ENCODE measurements at places on chromosomes 3 and 15.

DNA sequence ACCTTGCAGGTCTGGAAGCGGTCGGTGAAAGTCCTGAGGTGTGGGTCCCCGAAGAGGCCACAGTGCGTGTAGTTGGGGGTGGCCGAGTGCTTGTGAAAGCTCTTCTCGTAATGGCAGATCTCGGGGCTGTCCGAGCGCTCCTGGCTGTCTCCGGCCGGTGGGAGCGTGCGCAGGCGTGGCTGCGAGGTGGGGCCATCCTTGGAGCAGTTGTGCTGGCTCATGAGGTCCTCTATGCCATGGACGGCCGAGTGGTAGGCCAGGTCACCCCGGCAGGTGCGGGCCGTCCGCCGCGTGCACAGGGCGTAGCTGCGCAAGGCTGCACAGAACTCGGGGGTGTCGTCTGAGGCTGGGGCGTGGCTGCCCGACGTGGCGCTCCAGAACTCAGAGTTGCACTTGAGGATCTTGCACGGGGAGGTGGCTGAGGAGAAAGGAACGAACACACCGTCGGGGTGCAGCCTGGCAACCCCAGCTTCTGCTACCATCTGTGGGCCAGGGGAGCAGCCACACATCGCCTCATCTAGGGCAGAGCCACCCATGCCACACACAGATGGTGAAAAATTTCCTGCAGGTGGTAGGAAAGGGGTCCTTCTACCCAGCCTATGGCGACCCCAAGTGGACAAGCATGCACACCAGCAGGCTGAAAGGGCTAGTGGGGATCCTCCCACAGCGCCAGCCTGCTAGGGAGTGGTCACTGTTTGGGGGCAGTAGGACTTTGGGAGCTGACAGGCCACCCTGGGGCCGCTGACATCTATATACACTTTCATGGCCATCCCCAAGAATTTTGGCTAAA is 36.7 kb downstream of the RGMA start:
- DNase-seq: no peak

DNA sequence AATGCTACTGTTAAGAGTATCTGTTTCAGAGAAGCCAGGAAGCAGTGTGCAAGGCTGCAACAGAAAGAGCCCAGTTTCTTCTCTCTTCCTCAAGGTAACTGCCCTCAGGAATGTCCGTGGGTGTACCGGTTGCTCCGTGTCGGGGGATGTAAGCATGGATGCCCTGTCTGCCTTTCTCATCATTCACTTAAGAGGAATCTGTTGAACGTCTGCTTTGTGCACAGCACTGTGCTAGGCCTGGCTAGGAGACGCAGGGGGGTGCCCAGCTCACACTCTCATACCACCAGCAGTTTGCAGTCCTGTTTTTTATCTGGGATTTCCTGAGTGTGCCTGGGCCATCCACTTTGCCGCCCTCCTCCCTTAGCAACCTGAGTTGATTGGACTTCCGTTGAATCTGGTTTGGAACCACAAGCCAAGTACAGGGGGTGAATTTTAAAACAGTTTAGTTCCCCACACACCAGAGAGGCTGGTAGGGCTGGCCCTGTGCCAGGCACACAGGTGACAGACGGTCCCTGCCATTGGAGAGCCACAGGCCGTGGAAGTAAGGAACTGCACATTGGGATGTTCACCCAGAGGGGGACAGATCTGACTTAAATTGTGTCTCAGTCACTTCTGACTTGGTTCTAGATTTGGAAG is 11.2 kb downstream of the BOC start:
- no peak for DNase-seq

DNA sequence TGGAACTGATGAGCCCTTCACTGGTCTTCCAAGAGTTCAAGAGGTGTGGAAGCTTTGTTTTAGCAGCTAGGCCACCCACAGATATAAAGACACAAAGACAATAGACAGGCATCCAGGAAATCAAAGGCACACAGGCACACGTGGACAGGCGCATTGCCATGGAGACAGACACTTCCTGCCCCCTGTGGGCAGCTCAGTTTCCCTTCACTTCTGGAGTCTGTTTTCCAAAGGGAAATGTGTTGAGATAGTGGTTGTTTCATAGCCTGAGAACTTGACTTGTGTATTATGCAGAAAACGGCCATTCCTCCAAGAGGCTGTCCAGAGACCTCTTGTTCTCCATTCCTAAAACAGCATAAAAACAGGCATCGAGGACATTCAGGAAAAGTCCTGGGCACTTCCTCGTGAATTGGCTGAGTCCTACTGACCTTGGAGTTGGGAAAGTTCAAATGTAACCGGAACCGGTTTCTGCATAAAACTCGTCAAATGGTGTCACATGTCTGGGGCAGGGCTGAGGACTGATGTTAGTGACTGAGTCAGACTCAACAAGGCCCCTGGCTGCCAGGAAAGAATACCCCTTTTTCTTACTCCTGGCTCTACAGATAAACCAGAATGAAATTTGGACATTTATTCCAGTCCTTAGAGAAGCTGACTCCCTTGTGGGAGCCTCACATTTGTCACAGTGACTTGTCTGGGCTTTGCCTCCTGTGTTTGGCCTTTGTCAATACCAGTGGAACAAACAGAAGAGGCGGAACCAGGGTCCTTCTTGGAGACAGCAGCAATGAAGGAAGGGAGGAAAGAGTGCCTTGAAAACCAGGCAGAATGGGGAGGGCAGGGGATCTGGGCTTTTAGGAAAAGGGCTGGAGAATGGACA is 1.3 kb downstream of the ALPK3 start:
- no peak for DNase-seq

DNA sequence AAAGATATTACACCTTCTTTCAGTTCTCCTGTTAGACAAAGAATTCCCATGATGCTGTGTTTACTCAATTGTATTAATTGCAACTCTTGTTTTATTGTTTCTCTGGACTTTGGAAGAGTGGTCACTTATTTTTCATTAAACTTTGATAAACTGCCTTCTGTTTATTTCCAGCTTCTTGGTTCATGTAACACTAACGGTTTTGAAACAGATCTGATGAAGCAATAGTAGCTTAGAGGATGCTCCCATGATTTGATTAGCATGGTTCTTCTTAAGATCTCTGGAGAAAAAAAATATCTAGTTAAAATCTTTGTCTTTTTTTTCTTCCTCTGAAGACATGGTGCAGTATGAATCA is 90.1 kb downstream of the FNDC3B start:
- DNase-seq: no peak

- no peak for DNase-seq
Measured at GRCh38 chr3:142648950-142649349, 52.8 kb downstream of the PLS1 start.

GRCh38 chr15:95363646-95364045 is 966.9 kb upstream of the NR2F2 start:
- DNase-seq: no peak

DNA sequence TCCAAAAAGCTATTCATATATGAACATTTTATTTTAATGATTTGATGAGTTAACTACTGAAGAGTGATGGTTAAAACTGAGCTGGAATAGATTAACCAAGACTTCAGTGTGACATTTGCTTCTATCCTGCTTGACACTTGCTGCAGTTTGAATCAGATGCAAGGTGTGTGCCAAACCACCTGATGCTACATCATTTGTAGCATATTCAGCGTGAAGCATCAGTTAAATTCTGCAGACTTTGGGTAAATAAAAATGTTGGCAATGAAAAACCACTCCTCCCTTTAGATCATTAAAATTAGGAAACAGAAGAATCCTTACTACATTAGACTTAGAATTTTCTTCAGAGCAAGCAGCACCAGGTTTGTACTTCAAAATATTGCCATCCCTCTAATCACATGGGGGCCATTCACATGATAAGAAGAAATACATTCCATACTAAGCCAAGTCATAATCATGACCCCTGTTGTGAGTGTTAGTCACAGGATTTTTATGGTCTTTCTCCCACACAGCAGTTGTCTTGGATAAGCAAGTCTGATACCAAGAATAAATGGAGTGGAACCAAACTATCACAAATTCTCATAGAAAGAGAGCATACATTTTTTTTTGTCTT is 160.7 kb upstream of the TNIK start:
- no peak for DNase-seq

DNA sequence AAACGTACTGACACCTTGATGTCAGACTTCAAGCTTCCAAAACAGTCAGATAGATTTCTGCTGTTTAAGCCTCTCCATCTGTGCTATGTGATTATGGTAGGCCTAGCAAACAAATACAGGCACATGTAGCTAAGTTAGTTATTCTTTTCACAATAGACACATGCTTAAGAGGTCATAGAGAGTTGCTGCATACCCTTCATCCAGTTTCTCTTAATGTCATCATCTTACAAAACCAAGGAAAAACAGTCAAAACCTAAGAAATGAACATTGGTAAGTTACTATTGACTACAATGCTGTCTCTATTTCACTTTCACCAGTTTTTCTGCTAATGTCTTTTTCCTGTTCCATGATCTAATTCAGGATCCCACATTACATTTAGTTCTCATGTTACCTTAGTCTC is 946.8 kb downstream of the TUSC7 start:
- DNase-seq: no peak

- no peak for DNase-seq
Measured at GRCh38 chr3:168888781-168889180, 774.7 kb downstream of the MECOM start.

- DNase-seq: no peak
Measured at GRCh38 chr15:42147431-42147735, 9.1 kb downstream of the PLA2G4F start.

DNA sequence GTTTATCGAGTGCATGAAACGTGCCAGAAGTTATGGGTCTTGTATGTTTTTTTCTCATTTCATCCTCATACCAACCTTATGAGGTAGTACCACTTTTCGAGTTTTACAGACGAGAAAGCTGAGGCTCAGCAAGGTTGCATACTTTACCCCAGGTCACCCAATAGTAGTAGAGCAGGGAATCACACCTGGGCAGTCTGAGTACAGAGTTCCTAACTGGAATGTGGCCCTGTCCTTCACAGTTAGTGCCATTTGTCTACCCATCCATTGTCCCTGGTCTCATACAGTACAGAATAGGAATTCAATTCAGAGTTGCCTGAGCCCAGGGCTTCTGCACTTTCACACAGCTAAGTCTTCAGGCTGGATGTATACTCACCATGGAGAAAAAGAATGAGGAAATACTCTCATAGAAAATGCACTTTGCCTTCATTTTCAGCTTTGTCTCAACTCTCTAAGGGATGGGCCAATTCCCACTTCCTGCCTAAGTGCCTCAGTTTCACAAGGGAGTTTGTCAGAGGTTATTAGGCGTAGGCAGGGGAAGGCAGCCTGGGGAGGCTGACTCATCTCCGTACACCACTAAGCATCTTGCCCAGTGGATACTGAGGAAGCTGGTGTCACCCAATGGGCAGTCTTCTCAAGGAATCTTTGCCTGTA is 93.2 kb downstream of the TMEM212 start:
- no peak for DNase-seq

DNA sequence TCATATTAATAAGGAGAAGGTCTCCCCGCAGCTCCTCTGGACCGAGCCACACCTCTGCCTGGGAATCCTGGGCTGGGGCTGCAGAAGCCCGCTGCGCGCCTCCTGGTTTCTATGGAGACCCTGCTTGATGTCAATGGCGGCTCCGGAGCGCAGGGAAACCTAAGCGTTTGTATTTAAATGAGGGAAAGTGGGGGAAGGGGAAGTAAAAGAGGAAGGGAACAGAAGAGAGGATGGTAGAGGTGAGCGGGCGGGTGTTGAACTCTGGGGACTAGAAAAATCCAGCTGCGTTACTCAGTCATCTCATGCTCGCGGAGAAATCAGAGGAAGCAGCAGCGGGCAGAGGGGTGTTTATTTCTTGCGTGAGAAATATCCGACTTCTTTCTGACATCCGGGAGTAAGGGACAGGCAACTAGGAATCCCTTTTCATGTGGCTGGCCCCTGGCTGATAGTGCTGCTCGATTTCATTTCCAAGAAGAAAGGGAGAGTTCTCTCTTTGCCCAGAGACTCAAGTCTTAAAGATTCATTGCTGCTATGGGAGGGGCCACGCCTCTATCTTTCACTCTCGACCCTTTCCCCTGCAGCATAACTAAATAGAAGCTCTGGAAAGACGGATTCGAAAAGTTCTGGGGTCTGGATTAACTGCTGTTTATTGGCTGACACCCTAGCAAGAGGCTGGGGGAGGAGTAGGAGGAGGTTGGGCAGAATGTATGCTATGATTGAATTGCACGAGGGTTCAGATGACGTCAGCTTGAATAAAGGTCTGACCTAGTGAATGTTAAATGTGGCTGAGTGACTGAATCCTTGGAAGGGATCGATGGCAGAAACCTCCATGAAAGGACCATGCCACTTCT is 110.5 kb upstream of the GAP43 start:
- DNase-seq: no peak

DNA sequence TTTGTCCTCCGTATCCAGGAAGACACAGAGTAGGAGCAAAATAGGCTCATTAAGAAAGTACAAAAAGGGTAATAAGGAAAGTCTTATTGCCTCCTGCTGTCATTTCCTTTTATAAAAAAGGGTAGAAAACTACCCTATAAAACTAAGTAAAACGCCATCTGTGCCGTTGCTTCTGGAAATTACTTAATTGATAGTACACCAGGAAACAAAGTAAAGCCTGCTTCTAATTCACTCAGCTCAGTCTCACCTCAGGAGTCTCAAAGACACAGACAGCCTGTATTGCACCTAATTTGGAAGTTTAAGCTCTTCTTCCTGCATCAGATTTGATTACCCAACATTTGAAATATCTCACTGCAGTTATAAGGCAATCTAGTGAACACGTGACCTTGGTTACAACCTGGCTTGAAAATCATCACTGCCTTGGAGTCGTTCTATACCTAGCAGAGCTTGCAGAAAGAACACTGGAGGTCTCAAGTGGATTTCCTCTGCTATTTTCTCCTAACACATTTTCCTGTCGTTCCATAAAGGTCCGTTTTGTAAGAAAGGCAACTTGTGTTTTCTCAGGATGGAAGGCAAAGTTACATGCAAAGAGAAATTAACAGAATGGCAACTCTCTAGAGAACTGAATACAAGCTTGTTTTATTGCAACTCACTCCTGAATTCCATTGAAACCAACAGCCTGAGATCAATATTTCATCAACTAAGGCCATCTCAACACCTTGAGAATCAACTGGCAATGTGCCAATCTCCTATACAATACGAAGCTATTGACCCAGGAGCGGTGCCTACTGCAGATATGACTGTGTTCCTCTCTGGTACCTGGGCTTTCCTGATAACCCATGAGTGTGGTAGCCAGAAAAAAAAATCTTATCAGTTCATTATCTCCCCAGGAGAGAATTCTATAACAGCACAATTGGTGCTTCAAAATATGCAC is 203.3 kb upstream of the LMCD1 start:
- DNase-seq: no peak

DNA sequence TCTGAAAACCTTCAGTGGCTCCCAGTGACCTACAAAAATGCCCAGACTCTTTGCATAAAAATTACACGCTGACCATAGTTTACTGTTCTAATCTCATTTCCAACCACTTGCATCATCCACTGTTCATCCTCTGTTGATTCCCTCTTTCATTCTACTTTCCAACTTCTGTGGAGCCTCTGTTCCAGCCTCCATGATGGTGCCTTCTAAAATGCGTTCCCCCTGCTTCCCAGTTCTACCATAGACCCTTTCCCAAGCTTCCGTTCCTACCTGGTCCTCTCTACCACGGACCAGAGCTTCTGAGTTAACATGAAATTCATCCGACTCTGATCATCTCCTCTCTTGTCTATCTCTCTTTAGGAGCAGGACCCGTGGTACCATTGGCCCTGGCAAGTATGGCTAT is 127.0 kb downstream of the THSD4 start:
- no peak for DNase-seq
